ENCODE measurements at places on chromosomes 11 and 22.

- DNase-seq = no peak
These were observed 22.8 kb downstream of the SYN3 start for GRCh38 chr22:33035272-33035863.

- DNase-seq = no peak
These were observed 41.9 kb upstream of the MN1 start for GRCh38 chr22:27843441-27843840.

GRCh38 chr11:62958547-62959421 is 26.0 kb downstream of the SLC22A6 start:
- DNase-seq = no peak

- no peak for DNase-seq
These were observed 12.0 kb upstream of the NXPE1 start for GRCh38 chr11:114571712-114572111.

DNA sequence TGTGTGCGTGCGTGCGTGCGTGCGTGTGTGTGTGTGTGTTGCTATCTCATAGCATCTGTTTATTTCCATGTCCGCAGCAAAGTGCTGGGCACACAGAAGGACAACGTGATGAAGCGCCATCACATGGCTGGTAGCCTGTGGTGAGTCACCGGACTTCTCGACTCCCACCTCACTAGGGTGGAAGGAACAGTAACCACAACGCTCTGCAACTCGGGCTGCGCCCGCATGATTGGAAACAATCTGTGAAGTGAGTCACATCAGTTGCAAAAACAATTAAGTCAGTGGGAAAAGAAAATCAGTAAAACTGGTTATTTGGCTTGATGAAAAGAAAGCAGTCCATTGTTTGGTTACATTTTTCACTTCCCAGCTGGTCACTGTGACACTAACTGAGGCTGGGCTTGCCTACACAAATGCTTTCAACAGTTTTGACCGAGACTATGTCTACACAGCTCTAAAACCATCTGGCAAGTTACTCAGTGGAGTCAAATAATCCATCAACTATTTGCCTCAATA is 437.3 kb upstream of the CADM1 start:
- no peak for DNase-seq

- DNase-seq = no peak
These were observed 68.2 kb upstream of the B3GAT1 start for GRCh38 chr11:134480136-134480712.

GRCh38 chr11:20647976-20648565 is 21.3 kb upstream of the NELL1 start:
- DNase-seq = no peak

DNA sequence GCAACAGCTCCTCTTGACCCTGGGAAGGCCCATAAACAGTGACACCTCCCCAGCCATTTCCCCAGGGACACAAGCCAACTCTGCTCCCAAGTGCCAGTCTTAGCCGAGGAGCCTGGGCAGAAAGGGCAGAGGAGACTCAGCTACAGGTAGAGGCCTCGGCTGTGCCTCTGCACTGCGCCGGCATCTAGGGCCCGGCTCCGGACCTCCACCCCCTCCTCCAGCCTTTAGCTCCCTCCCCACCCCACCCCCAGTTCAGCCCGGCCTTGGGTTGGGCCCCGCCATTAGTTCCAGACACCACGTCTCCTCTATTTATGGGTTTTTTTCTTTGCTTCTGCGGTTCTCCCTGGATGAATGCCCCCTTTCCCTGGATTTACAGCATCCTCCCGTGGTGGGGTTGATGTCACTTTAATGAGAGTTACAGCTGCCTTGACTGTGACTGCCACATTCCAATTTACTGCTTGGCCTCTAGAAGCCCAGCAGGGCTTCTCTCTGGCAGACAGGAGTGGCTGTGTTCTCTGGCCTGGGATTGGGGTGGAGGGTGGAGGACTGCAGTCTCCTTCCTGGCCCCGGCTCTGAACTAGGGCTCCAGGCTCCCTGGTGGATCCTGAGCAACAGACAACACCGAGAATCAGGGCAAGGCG is 13.5 kb upstream of the OAF start:
- DNase-seq = no peak

DNA sequence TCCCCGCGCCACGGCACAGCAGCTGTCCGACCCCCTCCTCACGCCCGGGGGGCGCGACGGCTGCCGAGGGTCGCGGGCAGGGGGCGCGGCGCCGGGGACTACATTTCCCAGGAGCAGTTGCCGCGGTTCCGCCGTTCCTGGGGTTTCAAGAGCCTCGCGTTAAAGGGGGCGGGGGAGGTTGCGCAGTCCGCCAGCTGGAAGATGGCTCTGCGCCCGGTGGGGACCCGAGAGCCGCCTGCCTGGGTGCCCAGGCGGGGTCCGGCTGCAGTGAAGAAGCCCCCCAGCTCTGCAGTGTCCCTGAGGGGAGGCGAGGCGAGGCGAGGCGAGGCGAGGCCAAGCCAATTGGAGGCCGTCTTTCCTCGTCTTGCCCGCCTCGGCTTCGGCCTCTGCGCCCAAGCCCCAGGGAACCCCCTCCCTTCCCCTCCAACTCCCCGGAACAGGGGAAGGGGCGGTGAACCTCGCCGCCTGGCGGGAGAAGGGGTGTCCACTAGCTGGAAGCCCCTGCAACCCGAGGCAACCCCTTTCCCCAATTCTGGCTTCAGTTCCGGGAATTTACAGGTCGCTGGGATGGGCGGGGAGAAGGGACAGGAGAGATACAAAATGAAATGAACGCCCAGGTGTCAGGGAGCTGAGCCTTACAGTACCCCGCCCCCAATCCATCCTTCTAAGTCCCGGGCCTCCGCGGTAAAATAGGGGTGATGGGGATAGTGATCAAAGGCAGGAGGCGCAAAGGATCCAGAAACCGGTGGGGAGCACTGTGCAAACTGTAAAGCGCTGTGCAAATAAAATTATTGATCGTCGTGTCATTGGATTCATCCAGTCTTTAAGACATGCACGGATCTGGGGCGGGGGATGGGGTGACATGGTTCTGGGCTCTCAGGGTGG is 5.2 kb upstream of the GCAT start:
- no peak for DNase-seq

DNA sequence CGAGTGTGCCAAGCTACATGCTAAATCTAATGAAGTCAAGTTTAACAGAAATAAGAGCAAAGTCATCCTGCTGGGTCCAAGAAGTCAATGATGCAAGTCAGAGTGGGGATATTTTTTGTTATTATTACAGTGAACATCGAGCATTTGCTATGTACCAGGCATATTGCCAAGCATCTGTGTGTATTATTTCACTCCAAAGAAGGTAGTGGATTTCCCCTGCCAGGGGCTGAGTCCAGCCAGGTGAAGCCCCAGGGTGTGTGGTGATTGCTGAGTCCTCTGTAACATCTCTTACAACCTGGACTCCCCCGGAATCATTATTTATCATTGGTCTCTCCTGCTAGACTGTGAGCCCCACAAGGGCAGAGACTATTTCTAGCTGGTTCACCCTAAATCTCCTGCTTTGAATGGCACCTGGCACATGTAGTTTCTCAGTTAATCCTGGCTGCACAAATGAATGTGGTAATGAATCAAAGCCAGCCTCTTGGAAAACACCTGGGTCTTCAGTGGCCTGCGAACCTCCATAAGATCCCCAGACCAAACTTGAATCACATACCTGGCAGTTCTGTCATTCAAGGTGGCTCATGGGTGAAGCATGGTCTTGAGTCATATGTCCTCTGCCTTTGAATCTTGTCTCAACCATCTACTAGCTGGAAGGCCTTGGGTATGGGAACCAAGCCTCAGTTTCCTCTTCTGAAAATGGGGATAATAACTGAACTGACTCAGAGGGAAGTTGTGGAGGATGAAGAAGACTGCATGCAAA is 549.2 kb downstream of the MIAT start:
- DNase-seq = no peak

DNA sequence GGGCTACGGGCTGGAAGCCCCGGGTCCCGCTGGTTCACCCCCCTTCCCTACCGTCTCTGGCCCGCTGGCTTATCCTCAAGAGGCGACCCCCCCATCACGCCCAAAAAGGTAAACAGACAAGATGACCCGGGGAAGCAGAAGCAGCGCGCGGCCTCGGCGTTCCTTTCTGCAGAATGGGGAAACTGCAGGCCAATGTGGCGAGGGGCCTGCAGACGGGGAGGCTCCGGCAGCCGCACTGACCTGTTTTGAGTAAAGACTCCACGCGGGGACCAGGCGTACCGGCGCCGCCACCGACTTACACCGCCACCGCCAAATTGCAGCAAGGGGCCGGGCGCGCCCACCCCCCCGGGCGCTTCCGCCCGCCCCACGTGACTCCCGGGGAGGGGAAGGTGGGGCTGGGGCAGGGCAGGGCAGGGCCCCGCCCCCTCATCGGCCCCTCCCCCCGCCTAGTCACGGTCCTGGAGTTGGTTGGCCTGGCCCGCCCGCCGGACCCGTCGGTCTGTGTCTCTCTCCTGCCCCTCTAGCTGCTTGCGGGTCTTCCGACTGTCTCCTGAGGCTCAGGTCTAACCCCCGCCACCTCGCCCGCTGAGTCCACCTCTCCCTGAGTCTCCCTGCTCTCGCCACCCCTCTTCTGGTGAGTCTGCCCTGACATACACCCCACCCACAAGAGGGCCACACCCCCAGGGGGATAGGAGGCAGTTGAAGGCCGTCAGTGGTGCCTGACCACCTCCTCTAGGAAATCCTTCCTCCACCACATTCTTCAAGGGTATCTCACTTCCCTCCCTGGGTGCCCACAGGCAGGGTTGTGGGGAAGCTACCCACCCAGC is at the start of gene ARAP1:
ARAP1 (minus strand) TSS at position 321 of the 827 bp plus-strand sequence. CDS start 25,280 bp downstream, outside the sequence.
- no peak for DNase-seq

GRCh38 chr22:48843640-48844039 is 984.0 kb downstream of the BRD1 start:
- DNase-seq = no peak

- DNase-seq = no peak
These were observed 6.9 kb upstream of the NFAM1 start for GRCh38 chr22:42439021-42439567.

DNA sequence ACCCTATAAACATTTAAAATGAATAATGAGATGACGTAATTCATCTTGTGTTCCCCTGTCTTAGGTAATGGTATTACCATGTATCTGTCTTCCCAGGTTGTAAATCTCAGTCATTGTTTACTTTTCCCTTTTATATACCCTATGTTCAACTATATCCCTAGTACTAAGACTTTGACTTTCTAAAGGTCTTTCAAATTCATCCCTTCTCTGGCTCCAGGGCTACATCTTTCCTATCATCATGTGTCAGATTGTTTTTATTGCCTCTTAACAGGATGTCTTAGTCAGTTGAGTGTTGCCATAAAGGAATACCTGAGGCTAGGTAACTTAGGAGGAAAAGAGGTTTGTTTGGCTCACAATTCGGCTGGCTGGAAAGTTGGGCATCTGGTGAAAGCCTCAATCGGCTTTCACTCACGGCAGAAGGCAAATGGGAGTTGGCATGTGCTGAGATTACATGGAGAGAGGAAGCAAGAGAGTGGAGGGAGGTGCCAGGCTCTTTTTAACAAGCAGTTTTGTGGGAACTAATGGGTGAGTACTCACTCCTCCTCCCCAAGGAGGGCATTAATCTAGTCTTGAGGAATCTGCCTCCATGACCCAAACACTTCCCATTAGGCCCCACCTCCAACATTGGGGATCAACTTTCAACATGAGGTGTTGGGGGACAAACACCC is 11.6 kb upstream of the DLAT start:
- DNase-seq = no peak

DNA sequence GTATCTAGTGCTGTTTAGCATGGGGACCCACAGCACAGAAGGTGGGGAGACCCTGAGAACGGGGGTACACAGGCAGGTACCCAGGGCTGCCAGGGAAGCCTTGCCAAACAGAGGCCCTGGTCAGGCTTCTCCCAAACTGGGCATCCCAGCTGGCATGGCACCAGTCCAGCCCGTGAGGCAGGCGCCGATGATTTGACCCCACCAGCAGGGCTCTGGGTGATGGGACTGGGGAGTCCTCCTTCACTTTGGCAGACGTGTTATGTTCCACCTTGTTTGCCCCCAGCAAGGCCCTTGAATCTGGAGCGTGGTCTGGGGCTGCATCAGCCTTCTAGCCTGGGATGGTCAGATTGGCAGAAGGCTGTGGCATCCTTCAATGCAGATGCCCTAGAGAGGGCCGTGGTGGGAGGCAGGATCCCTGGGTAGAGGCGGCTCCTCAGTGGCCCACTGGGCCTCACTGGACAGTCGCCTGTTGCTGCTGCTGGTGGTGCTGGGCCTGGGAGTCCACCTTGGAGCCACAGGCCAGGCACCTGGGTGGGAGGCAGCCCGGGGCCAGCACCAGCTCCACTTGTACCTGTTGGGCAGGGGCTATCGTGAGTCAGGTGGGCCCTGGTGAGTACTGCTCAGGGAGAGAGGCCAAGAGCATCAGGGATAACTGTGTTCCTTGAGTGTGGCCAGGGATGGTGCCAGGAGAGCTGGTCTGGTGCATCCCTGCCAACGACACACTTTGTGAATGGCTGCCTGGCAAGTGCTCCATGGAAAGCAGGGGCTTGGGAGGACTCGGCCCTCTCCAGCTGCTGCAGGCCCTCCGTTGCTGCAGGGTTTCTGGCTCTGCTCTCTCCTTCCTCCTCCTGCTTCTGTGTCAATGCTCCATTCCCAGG is 3.3 kb downstream of the ADORA2A start:
- peak; percentile 17 for DNase-seq

All from cerebellar nuclear complex (tissue), 1 donor.